ENCODE measurements at places on chromosomes 2 and 18.

DNA sequence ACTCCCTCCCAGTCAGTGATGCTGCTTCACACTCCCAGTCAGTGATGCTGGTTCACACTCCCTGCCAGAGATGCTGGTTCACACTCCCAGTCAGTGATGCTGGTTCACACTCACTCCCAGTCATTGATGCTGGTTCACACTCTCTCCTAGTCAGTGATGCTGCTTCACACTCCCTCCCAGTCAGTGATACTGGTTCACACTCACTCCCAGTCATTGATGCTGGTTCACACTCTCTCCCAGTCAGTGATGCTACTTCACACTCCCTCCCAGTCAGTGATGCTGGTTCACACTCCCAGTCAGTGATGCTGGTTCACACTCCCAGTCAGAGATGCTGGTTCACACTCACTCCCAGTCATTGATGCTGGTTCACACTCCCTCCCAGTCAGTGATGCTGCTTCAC lies 34.3 kb upstream of the KCNG2 start:
- no peak for DNase-seq

DNA sequence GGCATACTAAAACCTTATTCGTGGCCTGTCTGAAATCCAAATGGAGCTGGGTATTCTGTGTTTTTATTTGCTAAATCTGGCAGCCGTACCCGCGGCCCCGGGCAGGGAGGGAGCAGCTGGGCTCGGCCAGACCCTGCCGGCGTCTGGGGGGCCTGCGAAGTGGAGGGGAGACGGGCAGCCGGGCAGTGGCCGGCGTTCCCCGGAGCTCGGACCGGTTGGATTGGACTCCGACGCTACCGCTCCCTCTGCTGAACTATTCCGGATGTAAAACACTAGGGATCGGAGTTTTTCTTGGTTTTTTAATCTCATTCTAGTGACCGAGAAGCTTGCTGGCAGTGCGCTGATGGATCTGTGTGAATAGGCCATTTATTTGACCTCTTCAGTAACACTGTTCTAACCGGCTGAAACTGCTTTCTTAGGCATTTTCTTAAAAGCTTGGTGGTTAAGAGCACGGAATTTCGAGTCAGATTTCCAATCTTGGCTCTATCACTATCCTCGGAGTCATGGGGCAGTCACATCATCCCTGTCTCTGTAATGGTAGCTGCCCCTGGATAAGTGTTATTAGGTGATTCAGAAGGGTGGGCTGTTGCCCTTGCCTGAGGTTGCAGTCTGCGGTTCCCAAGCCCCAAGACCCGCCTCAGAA lies 694 bp downstream of the UNC50 start:
- peak; percentile 59 for DNase-seq

DNA sequence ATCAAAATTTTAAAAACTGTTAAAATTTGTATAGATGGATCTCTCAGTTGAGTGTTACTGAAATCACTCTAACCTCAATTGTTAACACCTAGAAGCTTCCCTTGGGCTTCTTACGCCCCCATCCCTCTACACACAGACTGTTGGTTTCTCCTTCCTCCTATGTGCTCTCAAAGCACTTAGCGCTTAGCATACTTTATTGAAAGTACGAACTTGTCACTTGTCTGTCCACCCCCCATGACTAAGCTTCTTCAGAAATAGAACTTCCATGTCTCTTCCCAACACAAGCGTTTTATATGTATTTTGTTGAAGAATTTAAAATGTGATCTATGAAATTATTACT lies 441 bp downstream of the MPHOSPH10 start:
- peak; percentile 18 for DNase-seq

DNA sequence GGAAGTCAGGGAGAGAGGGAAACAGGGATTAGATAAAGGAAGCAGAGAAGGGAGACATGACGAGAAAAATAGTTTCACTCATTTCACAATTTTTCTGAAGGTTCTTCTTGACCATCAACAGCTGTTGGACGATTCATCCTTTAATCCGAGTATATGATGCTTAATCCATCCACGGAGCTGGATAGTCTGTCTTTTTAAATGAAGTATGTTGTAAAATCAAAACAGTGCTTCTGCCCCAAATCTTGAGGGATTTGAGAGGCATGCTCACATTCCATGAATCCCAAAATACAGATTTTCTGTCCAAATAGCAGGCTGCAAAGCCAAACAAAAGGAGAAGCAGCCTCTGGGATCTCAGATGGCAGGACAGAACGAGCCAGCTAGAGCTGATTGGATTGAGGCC lies 47.5 kb downstream of the EPAS1 start:
- peak; percentile 81 for DNase-seq

- DNase-seq, result peak; percentile 99
Observed at GRCh38 chr18:3604498-3605408, 154.8 kb downstream of the TGIF1 start.

GRCh38 chr2:127675331-127676261 lies at the start of gene LIMS2:
LIMS2 (minus strand) TSS chr2:127675530; CDS start chr2:127675024, 506 bp downstream.
- DNase-seq, result peak; percentile 56

- DNase-seq, result peak; percentile 60
Observed at GRCh38 chr2:70141902-70142589, 48.8 kb downstream of the C2orf42 start.

- DNase-seq, result peak; percentile 19
Observed at GRCh38 chr2:20220806-20221554, 4.0 kb downstream of the SDC1 start.
